ENCODE measurements at places on chromosomes 12 and 14. TPM values are rescaled to one million over a fixed set of nuclear protein-coding genes. Genes with fewer than 3 reads are reported as not detected.

The TRHDE gene
- not detected for total RNA-seq

The GLIPR1L1 gene
- total RNA-seq = not detected

The CALCOCO1 gene
- 56.8 TPM for total RNA-seq

The OR6C6 gene
- total RNA-seq = not detected

The TRPV4 gene
- 0.17 TPM for total RNA-seq

GRCh38 chr12:62948123-62948522 is 13.2 kb upstream of the PPM1H start:
- DNase-seq = no peak

- no peak for DNase-seq
Measured at GRCh38 chr12:122989225-122989839, 8.9 kb downstream of the ARL6IP4 start.

GRCh38 chr12:123485756-123486155 is 27.8 kb downstream of the SNRNP35 start:
- no peak for DNase-seq

DNA sequence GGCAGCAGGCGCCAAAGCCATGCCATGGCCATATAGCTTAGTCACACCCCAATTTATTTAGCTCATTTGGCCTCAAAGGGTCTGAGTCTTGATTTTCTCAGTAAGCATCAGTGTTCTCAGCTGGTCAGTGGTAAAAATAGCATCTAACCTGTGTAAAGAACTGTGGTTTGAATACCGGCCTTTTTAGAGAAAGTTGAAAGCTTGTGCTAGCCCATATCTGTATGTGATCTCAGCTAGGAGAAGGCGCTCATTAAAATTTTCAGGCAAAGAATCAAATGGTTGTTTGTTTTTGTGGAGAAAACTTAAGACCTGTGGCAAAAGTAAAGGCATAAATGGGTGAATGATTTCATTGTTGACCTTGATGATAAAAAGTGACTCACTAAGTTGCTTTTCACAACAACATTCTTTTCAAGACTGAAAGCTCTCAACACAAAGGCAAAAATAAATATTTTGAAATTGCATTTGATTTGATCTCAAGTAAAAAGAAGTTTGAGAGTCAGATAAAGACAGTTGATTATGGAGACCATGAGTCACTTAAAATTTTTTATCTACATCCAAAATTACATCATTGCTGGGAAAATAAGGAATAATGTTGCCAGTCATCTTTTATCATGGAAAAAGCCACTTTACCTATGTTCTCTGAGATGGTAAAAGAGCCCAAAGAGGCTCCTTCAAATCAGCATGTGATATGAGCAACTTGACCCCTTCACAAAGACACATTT is 128.5 kb upstream of the RGS6 start:
- DNase-seq = no peak

DNA sequence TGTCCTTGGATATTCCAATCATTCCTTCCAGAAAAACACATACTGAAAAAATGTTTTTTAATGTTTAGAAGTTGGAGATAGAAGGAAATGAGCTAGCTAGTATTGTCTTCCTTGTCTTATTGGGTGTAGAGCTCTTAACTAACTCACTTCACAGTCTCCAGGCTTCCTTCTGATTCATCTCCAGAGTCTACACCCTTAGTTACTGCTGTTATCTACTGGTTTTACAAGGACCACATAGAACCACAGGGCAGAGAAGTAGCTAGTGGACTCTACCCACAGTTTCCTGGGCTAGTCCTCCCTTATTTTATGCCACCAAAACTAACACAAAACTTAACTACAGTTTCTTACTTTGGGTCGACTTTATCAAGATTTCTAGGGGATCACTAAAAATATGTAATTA is 31.0 kb upstream of the DHRS4 start:
- no peak for DNase-seq

DNA sequence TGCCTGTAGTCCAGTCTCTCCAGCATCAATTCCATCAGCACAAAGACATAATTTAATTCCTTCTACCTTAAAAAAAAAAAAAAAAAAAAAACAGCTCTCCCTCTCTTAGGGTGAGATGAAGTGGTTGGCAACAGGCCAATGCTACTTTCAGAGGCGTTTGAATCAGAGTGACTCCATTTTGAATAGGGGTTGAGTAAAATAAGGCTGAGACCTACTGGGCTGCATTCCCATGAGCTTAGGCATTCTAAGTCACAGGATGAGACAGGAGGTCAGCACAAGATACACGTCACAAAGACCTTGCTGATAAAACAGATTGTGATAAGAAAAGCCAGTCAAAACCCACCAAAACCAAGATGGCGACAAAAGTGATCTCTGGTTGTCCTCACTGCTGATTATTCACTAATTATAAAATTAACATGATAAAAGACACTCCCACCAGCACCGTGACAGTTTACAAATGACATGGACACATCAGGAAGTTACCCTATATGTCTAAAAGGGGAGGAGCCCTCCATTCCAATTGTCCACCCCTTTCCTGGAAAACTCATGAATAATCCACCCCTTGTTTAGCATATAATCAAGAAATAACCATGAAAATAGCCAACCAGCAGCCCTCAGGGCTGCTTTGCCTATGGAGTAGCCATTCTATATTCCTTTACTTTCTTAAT is 6.9 kb upstream of the TCL1B start:
- no peak for DNase-seq

GRCh38 chr14:100898465-100898864 is 5.1 kb downstream of the RTL1 start:
- no peak for DNase-seq

DNA sequence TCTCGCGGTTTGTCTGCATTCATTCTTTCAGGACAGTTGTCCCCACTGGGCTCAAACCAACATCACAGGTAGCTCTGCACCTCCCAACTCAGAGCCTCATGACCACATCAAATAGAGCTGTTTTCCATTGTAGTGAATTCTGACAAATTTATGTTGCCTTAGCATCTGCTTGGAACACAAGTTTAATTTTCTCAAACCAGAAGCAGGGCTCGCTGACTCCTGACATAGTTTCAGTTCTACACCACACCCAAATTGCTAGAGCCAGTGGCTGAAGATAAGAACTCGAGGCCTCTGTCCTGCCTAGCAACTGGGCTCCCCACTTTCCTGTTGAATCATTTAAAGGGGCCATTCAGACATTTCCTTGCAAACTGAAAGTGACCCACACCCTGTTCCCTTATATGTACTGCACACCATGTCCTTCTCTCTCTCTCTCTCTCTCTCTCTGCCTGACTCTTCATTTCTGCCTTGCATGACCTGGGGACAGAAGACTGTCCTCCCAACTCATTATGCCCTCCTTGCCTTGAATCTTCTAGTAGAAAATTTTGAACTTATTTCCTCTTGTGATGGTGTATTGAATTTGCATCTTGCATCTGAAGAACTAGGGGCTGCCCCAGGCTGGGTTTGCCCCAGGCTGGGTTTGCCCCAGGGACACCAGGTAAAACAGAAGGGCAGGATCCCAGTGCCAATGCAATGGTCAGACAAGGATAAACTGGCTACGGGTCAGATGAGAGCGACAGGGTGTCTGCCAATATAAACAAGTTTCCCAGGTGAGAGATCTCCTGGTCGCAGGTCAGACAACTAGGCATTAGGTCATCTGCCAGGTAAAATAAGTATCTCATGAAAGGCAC is 9.7 kb upstream of the WSCD2 start:
- DNase-seq = peak; percentile 20

GRCh38 chr12:131197490-131197889 is 243.8 kb downstream of the ADGRD1 start:
- DNase-seq = no peak

DNA sequence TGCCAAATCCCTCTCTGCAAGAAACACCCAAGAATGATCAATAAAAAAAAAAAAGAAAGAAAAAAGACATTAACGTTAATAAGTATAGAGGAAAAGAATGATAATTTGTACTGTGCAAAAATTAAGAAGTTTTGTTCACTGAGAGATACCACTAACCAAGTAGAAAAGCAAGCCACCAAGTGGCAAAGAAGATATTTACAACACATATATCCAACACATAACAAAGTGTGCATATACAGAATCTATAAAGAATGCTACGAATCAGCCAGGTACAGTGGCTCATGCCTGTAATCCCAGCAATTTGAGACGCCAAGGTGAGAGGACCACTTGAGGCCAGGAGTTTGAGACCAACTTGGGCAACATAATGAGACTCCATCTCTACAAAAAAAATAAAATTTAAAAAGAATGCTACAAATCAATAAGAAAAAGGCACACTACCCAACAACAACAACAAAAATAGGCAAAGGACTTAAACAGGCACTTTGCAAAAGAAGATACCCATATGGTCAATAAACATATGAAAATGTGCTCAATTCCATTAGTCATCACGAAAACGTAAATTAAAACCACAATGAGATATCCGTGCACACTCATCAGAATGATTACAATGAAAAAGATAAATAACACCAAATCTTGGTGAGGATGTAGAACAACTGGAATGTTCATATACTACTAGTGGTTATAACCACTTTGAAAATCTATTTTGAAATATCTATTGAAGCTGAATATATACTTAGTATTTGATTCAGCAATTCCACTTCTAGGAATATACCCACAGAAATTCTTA is 19.8 kb downstream of the GALNT4 start:
- no peak for DNase-seq

- no peak for DNase-seq
Measured at GRCh38 chr12:48557919-48558318, 11.9 kb downstream of the LALBA start.

DNA sequence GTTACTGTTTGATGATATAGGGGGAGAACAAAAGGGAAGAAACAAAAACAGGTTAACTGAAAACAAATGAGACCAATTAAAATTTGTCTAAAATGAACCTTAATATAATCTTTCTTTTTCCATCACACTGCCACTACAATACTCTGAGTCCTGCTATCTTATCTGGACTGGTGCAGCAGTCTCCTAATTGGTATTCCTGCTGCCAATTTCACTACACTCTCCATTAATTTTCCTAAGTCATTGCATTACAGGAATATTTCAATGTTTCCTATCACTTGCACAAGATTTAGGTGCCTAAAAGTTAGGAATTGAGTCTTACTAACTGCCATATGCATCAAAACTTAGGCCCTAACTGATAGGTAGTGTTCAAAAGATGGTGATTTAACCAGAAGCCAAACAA is 884.9 kb upstream of the MGAT4C start:
- no peak for DNase-seq

DNA sequence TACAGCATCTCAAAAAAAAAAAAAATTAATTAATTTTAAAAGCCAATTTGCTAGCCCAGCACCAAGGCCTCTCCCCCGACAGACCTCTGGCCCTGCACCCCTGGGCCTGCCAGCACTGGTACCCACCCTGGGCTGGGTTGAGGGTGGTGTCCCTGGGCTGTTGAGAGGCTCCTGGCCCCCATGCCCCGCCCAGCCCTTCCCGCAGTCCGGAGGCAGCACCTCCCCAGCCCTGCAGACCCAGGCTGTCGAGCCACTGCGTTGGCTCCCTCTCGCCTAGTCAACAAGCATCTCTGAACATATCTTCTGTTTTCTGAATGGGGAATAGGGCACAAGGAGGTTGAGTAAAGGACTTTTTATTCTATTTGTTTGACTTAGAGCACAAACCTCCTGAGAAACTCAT is 87.1 kb downstream of the FBXL14 start:
- no peak for DNase-seq
